Head of caudate nucleus (tissue), 42 donors: ENCODE measurements at places on chromosomes 3 and 15.

- DNase-seq, result no peak
Measured at GRCh38 chr3:65899226-65899625, 139.5 kb downstream of the MAGI1 start.

GRCh38 chr3:103308921-103309320 is 874.1 kb downstream of the ZPLD1 start:
- DNase-seq, result no peak

DNA sequence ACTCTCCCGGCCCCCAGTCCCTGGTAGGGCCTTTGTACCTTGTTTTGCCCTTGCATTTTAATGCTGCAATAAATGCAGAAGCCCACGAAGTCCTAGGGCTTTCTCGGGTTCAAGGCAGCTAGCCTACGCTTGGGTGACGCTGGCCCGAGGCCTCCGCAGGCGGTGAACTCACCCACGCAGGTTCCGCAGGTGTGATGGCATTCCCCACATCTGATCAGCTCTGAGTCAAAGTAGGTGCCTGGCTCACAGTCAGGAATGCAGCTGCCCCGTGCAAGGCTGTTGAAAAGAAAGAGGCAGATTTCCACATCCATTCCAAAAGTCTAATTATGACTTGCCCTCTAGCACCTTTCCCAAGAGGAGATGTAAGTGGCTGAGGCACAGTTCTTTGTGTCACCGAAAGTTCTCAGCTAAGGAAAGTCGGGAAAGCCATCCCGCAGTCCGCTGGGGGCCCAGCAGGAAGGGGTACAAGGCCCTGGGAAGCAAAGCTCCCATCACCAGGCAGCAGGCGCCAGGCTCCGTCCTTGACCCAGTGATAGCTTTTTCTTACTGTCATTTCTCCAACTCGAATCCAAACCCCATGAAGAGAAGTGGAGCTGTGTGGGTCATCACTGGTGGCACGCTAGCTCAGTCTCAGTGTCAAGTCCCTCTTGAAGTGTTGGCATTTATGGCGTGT is 23.2 kb upstream of the SNRPA1 start:
- DNase-seq, result peak; percentile 45

GRCh38 chr3:4994144-4994730 is 15.0 kb downstream of the BHLHE40 start:
- DNase-seq, result peak; percentile 1

DNA sequence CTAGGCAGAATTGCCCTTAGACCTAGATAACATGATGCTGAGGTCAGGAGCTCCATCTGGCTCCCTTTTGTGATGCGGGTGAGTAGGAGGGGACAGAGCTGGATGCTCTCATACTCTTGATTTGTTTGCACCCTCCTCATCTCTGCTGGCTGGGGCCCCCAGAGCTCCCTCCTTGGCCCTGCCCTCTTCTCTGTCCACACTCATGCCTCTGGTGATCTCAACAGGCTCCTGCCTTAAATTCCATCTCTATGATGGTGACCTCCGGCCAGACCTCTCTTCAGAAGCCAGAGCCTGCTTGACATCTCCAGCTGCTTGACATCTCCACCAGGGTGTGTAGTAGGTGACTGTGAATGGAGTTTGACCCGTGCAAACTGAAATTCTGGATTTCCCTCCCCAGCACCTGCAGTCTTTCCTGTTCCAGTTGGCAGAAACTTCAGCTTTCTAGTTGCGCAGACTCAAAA is 4.3 kb upstream of the FGD5 start:
- DNase-seq, result no peak

GRCh38 chr3:11566916-11567315 is 76.8 kb downstream of the VGLL4 start:
- DNase-seq, result no peak

DNA sequence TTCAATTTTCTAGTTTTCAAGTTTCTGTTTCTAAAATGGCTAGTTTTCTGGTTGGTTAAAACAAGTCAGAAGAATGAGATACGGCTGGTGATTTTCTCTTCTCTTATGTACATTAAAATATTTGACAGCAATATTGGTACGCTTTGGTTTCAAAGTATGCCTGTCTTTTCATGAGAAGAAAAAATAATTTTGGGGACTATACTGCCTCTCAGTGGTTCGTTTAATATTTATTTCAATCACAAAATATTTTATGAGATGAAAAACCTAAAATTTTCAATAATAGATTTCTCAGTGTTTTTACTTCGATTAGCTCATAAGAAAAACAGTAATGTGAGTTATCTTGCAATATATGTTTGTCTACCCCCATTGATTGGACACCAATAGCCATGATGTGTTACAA is 72.8 kb upstream of the AADACL2 start:
- DNase-seq, result no peak

DNA sequence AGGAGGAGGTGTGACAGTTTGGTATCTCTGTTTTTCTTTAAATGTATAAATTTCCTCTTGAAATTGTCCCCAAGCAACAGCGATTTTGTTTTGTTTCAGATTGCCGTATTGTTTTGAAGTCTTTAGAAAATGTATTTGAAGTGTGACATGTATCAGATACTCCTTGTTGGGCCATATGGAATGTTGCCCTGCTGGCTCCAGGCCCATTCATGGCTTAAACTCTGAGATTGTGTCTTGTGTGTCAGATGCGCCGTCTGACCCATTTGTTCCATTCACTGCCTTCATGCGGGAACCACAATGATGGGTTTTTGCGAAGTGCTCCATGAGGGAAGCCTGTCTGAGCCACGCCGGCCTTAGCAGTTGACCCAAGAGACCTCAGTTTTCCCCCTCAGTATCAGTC is 75.2 kb upstream of the ADAMTSL3 start:
- no peak for DNase-seq

GRCh38 chr3:50599716-50600118 is 11.9 kb downstream of the CISH start:
- no peak for DNase-seq

DNA sequence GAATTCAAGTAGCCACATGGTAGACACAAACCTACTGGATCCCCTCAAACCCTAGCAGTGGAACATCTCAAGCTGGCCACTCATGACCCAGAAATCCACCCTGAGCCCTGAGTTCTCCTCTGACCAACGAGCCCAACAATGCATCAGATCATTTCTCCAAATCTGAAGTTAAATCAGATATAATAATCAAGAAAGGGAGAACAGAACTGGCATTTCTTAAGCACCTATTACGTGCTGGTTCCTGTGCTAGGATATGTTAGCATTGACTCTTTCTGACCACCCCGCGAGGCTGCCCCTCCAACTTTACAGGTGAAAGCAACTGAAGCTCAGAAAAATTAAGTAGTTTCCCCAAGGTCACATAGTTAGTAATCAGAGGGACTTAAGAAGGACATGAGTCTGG is 51.5 kb upstream of the CCDC174 start:
- DNase-seq, result no peak

- DNase-seq, result peak; percentile 84
Measured at GRCh38 chr3:52238761-52239701, at the start of gene TWF2. Gene TWF2, minus strand, starts transcription at chr3:52239158. Its CDS starts 142 bp downstream, at chr3:52239016.

DNA sequence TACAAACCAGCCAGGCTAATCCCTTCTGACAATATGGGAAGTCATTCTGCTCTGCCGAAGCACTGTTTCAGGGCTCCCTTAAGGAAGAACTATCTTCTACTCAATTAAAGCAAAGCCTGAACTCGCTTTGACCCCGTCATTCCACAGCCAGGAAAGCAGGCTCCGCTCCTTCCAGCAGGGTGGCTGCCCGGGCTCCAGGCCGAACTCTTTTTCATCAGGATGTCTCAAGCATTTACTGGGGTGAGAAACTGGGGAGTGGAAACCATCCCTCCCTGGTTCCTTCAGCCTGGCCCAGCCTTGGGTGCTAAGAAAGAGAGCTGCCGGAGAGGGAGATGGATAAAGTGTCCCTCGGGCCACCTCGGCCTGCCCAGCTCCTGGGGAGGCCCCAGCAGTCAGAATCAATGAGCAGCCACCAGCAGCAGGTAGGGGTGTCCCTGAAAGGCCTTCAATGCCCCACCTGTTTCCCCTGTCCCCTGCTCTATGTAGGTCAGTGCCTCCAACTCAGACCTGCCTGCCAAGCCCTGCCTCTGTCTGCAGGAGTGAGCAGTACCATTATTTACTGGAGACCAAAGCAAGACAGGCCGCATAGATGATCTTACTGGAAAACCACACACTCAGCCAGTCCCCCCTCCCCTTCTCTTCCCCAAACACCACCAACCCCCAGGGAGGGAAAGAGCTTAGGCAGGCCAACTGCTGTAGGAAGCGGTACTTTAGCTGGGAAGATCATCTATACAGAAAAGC is 225.6 kb upstream of the TLE3 start:
- DNase-seq, result no peak

- no peak for DNase-seq
Measured at GRCh38 chr3:151837057-151837456, 23.1 kb downstream of the AADAC start.

GRCh38 chr3:17771177-17772017 is 29.0 kb upstream of the TBC1D5 start:
- DNase-seq, result no peak

DNA sequence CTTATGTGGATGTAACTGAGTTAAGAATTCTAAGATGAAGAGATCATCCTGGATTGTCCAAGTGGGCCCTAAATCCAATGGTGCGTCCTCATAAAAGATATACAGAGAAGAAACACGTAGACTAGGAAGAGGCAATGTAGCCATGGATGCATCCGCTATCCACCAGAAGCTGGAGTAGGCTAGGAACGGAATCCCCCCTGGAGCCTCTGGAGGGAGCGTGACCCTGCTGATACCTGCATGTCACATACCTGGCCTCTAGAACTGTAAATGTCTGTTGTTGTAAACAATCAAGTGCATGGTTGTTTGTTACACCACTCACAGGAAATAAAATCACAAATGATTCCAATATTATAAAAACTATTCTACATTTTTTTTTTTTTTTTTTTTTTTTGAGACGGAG is 254.5 kb upstream of the RORA start:
- DNase-seq, result no peak

DNA sequence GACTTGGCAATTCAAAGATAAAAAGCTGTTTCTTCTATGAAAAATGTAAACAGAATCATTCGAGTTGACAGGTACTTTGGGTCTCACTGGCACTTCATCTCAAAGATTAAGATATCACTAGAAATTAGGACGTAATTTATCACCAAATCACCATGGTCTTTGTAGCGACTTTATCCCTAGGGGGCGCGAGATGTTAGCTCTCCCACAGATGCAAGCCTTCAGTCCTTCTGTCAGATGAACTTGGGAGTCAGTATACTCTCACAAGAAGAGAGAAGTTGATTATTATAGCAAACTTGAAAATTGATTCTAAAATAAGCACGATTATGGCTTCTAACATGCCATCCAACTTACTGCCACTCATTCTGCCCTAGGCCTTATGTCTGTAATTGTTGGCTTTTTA is 150.3 kb downstream of the ALCAM start:
- DNase-seq, result no peak

DNA sequence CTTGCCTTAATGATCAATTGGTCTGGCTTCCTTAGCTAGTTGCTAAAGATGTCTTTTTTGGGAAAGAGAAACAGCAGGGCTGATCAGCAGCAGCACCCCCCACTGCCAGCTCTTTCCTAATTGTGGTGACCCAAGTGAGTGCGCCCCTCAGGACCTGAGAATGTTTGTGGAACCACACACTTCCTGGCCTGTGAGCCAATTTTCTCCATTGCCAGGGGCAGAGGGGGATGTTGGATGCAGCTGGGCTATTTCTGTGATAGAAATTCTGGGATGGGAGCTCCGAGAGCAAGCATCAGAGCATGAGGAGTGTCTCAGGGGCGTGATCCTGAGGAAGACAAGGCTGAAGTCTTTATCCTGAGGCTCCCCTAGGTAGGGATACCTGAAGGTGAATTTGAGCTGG is 66.6 kb downstream of the CLDN11 start:
- DNase-seq, result no peak

DNA sequence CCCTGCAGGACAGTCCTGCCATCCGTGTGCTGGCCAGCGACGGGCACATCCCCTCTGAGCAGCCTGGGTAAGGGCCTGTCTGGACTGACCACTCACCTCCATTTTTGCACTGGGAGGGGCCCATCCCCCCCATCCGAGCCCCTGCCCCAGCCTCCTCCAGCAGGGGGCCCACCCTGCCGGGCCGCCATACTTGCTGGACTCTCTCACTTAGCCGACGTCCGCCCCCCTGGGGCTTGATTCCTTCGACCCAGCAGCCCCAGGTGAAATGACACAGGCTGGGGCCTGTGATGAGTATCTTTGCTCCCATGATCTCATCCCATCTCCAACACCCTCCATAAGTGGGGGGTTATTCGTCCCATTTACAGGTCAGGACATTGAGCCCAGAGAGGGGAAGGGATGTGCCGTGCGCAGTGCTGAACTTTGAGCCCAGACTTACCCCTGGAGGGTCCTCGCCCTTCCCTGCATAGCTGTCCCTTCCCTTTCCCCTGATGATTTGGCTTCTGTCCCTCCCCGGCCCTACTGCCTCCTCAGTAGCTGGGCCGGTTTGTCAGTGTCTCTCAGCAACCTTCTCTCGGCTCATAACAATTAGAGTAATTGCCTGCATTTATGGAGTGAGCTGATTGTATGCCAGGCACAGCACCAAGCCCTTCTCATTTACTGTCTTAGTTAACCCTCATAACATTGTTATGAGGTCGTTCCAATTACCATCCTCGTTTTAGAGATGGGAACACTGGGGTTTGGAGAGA is 4.2 kb downstream of the LMAN1L start:
- DNase-seq, result no peak

DNA sequence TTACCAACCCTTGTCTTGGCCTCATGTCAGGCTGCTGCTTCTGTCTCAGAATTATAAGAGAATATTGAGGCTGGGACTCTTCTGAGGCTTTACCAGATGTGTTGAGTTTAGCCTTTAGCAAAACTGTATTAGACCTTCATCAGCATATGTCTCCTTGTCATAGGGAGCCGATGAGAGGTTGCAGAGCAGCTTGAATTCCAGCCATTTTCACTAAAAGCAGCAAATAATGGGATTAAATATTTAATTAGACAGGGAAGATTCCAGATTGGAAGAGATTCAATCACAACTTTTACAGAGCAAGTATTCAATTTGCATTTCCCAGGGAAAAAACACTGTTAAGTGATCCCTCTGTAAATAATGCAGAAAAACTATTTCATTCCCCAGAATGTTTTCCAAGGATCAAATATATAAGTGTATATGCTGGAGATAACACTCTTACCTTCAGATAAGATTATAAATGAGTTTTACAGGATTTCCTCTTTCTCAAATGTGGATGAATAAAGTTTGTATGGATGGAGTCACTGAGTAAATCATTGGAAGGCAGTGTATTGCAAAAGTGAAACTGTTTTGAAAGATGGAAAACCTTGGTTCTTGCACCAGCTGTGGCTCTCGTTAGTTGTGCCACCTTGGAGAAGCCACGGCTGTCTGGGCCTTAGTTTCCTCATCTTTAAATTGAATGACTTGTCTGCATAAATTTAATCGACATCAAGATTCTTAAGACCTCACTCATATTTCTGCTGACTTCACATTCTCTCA is 466.4 kb upstream of the SGO1 start:
- no peak for DNase-seq
